NCI-H1092 (cell line): ENCODE measurements at places on chromosomes 1 and 21.

- DNase-seq, result no peak
Observed at GRCh38 chr1:44326821-44327465, 28.1 kb downstream of the ERI3 start.

DNA sequence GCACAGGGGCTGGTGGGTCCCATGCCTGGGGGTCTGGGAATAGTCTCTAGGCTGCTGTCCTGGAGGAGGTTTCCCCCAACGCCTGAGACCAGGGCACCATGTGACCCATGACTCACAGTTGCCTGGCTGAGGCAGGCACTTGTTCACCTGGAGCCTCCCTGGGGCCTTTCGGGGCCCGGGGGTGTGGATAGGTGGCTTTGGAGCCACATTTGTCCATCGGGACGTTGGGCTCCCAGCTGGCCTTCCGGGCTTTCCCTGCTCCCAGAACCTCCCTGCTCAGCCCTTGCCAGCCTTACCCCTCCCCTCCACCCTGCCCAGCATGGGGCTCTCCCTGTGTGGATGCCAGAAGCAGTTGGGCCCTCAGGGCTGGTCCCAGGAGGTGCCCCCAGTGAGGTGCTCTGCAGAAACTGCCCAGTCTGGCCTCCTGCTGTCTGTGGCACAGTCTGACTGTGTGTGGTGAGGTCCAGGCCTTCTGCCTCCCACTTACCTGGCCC, 14.2 kb downstream of the COL6A1 start:
- DNase-seq, result no peak

- no peak for DNase-seq
Observed at GRCh38 chr1:81225789-81226602, 574.7 kb upstream of the ADGRL2 start.

DNA sequence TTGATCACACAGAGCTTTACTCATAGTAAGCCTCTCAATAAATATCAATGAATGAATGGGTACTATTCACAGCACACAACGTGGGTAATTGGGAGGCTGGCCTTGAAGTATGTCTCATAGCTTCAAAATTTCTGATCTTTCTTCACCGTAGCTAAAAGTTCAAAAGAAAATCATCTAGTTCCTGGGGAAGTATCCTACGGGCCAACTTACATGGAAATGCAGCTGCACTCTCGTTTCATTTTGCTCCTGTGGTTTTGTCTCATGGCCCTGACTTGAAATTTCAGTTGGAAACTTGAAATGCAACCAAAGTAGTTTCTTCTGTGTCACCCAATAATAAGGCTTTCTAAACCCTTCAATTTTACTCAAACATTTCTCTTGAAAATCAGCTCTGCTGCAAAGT, 76.1 kb upstream of the CNIH3 start:
- no peak for DNase-seq

DNA sequence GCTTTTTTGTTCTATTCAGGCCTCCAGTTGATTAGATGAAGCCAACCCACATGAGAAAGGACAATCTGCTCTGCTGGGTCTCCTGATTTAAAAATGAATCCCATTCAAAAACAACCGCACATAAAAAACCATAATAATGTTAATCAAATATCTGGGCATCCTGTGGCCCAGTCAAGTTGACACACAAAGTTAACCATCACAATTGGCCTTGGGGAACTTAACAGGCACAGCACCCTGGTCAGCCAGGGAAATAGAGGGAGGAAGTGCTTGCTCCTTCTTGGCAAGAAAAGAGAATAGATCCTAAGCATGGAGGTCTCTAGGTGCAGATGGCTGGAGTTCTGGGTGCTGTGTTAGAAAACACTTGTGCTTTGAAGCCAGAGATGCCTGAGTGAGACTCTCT, 109.6 kb upstream of the OLIG2 start:
- DNase-seq, result no peak

DNA sequence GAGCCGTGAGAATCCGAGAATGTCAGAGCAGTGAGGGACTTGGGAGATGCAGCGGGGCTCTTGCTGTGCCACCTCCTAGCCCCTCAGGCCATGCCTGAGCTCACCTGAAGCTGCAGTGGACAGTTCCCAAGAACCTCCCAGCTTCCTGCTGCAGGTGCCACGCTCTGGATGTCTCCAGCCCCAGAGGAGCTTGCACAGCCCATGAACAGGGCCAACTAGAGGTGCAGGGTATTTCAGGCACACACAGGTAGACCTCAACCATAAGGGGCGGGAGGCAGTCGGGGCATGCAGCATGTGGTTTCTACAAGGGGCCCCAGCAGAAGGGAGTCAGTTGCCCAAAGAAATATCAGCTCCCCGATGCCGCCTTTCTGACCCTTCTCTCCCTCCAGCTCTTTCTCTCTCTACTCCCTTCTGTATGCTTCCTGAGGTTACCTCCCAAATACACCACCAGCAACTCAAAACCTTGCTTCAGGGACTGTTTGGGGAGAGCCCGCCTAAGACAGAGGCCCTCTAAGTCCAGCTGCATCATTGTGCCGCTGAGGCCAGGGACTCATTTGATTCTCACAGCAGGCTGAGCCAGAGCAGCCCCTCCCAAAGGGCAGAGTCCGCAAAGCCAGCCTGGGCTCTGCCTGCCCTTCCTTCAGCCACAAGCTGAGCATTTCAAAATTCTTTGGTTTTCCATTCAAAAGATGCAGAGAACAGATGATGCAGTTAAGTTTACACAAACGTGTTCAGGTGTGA, 209.8 kb downstream of the MATN1 start:
- no peak for DNase-seq

- DNase-seq, result peak; percentile 67
Observed at GRCh38 chr1:40951943-40952743, 27.4 kb upstream of the CTPS1 start.

DNA sequence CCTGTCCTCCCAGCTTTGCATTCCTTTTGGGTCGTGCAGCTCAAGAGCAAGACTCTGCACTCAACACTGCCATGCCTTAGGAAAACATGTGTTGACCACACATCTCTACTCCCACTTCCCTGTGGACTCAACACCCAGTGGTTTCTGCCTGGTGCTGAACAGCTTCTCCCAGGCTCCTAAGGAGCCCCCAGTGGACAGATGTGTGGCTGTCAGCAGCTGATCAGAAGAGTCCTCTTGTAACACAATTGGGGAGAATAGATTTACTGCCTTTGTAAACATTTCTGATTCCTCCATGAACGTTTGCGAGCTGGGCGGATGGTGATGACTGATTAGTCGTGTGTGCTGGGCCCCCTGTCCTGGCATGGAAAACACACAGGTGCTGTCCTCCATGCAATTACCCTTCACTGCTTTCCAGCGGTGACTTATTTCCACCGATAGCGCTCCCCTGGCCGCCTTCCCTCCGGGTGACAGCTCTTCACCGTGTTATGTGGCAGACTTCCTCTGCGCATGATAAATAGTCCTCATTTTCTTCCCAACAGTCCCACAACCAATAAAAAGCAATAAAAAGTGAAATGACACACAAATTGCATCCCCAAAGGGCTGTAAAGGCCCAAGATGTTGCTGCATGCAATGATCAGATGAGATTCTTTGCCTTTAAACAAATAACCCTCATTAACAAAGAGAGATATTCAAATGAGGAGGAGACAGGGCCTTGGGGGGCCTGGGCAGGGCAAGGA, 249.4 kb upstream of the AJAP1 start:
- no peak for DNase-seq

DNA sequence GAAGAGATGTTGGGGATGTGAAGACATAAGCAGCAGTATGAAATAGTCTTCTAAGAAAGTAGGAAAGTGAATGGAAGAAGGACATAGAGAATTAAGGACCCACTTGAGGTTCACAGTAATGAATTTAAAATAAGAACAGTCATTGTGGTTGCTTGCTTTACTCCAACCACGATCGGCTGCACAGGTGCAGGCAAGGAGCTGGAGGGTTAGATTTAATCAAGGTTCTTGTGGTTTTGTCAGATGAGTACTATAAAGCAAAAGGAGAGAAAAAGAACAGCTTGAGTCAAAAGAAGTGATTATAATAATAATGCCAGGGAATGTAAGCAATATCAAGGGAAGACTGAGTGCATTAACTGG, 46.1 kb upstream of the RBM34 start:
- DNase-seq, result no peak

DNA sequence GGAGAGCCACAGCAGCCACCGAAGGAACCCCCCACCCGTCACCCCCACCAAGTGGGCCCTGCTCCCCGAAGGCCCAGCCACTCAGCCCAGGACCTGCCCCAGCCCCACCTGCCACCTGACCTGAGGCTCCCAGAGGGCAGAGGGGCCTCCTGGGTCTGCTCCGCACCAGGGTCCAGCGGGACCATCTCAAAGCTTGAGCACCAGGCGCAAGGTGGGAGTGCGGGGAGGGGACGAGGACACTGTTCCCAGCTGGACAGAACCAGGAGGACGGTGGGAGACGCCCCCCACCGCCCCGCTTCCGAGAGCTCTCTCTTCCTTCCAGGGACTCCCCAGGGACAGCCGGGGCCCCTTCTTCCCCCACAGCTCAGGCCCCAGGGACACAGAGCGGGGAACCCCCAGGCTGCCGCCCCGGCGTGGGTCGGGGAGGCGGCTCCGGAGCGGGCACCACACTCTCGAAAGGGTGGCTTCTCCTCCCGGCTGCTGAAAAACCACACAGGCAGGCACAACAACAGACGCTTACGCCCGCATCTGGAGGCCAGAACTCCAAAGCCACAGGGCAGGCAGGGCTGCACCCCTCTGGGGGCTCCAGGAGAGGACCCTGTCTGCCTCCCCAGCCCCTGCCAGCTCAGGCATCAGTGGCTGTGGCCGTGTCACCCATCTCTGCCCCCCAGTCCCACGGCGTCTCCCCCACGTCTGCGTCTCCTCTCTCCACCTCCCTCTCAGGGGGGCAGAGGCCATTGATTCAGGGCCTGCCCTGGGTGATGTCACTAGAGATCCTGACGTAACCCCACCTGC, 1.9 kb upstream of the TTLL10 start:
- DNase-seq, result no peak

DNA sequence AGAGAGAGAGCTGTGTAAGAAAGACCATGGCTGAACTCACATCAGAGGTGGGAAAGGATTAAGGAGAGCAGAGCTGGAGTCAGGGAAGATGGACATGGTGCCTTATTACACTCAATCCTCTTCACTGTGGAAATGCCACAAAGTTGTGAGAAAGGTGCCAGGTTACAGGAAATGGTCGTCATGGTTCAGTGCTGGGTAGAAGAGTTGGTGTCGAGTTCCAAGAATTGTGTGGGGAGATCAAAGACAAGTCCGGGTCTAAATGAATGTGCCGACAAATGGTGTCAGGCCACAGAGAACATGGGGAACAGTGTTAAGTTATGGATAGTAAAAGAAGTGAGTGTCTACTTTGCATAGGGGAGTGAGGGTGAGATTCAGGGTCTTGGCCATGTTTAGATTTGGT, 40.9 kb downstream of the LAMC2 start:
- no peak for DNase-seq

DNA sequence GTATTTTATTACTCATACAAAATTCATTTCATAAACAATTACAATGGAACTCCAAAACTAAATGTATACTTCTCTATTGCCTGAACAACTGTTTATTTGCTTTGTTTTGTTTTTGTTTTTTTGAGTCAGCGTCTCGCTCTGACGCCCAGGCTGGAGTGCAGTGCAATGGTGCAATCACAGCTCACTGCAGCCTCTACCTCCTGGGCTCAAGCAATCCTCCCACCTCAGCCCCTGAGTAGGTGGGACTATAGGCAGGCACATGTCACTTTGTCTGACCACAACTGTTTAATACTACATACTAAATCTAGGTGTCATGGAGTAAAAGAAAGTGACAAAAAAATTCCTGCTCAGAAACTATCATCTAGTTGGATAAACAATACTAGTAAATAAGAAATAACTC, 49.3 kb downstream of the RAB3GAP2 start:
- DNase-seq, result no peak

DNA sequence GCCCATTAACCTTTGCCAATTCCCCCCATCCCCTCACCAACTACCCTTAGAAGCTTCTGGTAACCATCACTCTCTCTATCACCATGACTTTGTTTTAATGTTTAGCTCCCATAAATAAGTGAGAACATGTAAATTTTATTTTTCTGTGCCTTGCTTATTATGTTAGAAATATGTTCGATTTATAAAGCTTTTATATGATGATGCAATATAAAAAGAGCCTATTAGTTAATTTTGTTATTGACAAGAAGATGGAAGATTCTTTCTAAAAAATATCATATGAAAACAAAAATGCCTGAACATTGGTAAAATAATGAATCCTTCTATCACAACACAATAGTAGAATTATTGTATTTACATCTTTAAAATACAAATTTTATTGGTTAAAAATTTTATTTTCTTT, 836.1 kb upstream of the TMPRSS15 start:
- no peak for DNase-seq

DNA sequence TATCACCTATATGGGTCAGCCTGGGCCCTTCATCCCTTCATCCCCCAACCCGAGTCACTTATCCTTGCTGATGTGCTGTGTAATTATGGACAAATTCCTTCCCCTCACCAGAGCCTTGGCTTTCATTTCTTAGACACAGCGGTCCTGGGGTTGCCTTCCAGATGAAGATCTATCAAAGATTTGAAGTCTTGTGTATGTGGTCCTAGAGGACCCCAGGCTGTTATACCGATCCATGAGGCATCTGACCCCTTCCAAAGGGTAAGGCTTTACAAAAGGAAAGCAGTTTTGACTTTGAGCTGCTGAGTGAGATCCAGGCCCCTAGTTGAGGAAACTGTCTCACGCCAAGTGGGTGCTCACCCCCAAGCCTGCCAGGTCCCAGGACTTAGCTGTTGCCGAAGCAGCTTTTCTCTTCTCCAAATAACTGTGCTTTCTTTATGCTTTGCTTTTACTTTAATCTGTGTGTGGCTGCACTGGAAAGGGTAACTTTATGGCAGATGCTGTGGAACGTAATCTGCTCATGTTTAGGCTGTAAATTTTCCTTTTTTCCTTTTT, 37.6 kb downstream of the MAN1C1 start:
- DNase-seq, result no peak

DNA sequence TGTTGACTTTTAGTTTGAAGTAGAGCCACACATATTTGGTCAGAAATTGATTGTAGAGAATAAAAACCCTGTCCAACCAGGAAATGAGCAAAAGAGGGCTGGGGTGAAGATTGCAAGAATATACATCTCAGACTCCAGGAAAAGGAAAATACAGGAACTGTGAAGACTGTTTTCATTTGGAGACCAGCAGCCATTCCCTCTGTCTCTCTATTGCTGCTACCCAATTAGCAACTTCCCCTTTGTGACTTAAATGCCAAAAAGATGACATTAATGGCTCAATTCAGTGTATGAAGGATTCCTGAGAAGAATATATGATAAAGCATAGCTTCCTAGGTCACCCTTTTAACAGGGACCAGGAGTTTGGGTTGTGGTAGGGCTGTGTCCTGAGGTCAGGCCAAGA, 31.6 kb upstream of the CEP350 start:
- no peak for DNase-seq

GRCh38 chr1:201502511-201502857, 4.4 kb downstream of the CSRP1 start:
- no peak for DNase-seq

- DNase-seq, result no peak
Observed at GRCh38 chr1:61050541-61051442, 31.6 kb upstream of the NFIA start.

DNA sequence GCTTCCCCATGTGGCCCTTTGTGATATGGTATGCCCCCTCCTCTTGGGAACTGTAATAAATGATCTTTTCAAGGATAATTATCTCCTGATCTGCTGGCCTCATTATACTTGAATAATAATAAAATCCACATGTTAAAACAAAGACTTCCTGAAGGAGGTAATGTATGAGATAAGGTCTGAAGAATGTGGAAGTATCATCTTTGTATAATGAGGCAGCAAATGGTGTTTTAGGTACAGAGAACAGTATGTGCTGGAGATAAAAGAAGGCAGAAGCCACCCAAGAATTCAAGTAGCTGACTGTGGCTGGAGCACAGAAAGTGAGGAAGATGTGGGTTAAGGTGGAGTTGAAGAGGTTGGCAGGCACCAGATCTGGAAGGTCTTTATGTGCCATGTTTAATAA, 12.8 kb upstream of the COG2 start:
- DNase-seq, result no peak

- DNase-seq, result no peak
Observed at GRCh38 chr1:58727364-58727763, 27.5 kb upstream of the MYSM1 start.
